ENCODE measurements at places on chromosomes 2 and 18. TPM values are rescaled to one million over a fixed set of nuclear protein-coding genes. Genes with fewer than 3 reads are reported as not detected.

- no peak for DNase-seq
- H3K27me3 ChIP-seq, result no peaks in the 10 kb centered on the region
- no peaks in the 10 kb centered on the region for H3K36me3 ChIP-seq
- H3K27ac ChIP-seq, result no peak overlapping the region
These were observed 192.8 kb downstream of the ZNF407 start for GRCh38 chr18:74790451-74790850.

Gene UGT1A1
- total RNA-seq, result 11.3 TPM

DNA sequence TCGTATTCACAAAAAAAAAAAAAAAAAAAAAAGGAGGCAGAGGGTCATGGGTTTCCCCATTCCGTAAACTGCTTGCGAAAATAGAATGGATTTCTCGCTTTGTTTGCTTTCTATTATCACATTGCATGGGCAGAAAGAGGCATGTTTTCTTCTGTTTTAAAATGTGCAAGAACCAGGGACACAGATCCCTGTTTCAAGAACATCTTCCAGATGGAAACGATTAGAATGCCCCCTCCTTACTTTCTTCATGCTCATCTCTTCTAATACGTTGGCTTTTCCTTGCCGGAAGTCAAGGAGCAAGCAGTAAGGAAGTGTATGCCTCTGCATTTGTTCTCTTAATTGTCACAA, 51.0 kb upstream of the ZNF516 start:
- DNase-seq, result no peak
- H3K27ac ChIP-seq, result no peak overlapping the region
- H3K4me3 ChIP-seq, result no peak overlapping the region
- H3K27me3 ChIP-seq, result no peaks in the 10 kb centered on the region

Gene CCL20
- total RNA-seq, result not detected

DNA sequence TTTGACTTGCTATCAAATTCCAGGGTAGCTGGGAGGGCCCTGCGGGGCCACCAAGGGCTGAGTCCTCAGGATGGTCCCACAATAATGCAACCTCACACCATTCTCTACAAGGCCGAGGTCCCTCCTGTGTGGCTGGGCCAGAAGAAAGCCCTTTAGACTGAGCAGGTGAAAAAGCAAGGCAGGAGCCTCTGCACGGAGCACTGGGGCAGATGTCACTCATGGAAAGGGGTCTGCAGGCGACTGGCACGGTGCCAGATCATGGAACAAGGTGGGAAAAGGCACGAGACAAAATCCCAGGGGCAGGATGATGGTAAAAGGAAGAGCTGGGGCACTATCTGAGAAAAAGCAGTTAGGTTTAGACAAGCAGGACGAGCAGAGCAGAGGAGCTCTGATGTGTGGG, 16.1 kb downstream of the HJURP start:
- no peaks in the 10 kb centered on the region for H3K36me3 ChIP-seq
- H3K4me1 ChIP-seq, result no peaks in the 10 kb centered on the region
- H3K27ac ChIP-seq, result no peak overlapping the region
- DNase-seq, result peak; percentile 4
- no peak overlapping the region for H3K4me3 ChIP-seq

DNA sequence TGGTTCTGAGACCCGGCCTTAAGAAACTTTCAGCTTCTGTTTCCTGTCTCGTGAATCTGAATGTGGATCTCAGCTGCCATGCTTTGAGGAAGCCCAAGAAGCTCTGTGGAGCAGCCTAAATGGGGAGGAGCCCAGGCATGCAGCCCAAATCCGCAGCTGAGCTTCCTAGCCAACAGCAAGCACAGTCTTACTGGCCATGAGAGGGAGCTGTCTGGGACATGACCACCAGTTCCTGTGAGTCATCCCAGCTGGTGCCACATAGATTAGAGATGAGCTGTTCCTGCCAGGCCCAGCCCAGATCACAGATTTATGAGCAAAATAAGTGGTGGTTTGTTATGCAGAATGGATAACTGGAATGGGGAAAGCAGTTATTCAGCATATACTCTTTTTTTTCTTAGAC, 224.4 kb upstream of the APCDD1 start:
- H3K4me1 ChIP-seq, result no peaks in the 10 kb centered on the region
- H3K27ac ChIP-seq, result no peak overlapping the region
- H3K4me3 ChIP-seq, result no peak overlapping the region
- no peak for DNase-seq
- no peaks in the 10 kb centered on the region for H3K36me3 ChIP-seq
- no peaks in the 10 kb centered on the region for H3K27me3 ChIP-seq

Measured in transverse colon (tissue), 4 donors.